Activated CD4-positive, alpha-beta memory T cell treated with anti-CD3 and anti-CD28 coated beads for 36 hours (primary cell): ENCODE measurements at places on chromosomes 6 and 20. TPM values are rescaled to one million over a fixed set of nuclear protein-coding genes. Genes with fewer than 3 reads are reported as not detected.

MOG gene
- not detected for total RNA-seq

AKAP7 gene
- total RNA-seq, result 4.3 TPM

DNA sequence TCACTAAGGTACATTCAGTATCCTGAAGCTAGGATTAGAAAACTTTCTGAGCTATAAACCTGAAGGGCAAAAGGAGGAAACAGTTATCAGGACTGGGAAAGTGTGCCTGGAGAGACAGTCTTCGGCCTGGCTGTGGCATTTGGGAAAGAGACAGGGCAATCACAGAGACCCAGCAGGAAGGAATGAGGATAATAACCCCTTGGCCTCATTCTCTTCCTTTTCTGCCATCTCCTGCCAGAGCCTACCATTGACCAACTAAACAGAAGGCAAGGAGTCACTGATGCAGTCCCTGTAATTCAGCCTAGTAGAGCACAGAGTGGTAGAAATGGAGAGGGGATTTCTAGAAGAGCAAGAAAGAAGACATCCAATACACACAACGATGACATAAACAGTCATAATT lies 359.4 kb downstream of the HDGFL1 start:
- no peak for DNase-seq

- DNase-seq, result no peak
Observed at GRCh38 chr20:32845786-32846185, 12.9 kb upstream of the EFCAB8 start.

DNA sequence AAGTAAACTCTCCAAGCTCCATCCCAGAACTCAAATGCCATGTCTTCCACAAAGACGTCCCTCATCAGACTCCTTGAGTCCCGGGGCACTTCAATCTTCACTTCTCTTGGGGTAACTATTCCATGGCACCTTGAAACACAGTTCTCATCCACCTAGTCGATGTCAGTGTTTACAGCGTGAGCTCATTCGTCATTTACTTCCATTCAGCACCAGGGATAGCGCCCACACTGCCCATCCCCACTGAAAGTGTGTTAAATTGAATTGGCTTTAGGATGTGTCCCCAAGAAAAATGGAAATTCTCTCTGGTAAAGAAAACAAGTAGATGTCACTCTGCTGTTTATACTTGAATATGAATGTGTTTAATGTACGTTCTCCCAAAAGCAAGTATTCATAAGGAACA lies 31.3 kb downstream of the KCNK15 start:
- peak; percentile 21 for DNase-seq

DNA sequence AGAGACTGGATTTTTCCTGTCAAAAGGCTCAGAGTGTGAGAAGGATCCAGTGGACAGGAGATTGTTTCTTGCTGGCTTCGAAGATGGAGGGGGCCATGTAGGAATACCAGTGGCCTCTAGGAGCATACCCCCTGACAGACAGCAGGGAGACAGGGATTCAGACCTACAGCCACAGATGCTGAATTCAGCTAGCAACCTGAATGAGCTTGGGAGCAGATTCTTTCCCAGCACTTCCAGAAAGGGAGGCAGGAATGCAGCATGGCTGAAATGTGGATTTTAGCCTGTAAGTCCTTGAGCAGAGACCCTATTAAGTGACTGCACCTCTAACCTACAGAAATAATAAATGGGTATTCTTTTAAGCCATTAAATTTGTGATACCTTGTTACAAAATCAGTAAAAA lies 44.6 kb downstream of the STXBP5 start:
- no peak for DNase-seq

GRCh38 chr6:105331927-105332326 lies 71.0 kb downstream of the PREP start:
- DNase-seq, result no peak

- no peak for DNase-seq
Observed at GRCh38 chr6:169568314-169569087, 133.3 kb downstream of the WDR27 start.

DNA sequence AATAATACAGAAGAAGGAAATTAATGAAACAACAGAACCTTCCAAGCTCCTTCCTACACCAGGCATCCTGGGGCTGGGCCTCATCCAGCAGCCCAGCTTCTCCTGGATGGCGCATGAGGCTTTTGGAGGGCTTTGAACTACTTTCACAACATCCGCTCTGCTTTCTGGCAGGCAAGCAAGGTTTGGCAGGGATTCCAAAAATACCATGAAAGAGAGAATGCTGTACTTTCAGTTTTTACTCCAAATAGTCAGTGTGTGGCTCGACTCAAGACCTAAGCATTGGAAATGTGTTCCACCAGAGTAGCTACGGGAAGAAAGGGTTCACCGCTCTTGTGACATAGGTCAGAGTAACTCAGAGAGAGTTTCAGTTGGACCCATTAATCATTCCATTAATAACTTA lies 125.4 kb downstream of the OPRM1 start:
- DNase-seq, result no peak

DNA sequence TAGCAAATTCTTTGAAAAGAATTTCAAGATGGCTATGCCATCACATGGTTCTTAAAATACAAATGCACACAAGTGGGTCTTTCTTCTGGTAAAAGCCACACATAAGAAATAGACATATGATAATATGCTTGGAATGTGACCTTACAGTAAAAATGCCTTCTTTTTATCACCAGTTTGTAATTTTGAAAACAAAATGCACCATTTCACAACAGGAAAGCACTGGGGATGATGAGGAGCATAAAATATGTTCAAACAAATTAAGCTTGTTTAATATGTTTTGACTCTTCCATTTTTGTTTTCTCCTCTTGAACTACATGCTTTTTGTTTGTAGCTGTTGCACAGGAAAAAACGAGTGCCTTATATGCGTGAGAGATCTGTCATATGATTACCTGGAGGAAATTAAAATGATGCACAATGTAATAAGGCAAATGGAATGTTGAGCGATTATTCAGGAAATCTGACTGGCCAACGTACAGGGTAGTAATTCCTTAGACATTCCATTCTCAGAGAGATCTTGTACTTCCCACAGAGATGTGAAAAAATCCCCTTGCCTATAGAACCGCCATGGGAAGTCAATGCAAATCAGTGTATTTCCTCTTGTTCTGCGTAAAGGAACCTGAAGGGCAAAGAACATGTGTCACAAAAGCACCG lies 911.6 kb downstream of the TFAP2A start:
- DNase-seq, result no peak

UST gene
- total RNA-seq, result 3.7 TPM

DNA sequence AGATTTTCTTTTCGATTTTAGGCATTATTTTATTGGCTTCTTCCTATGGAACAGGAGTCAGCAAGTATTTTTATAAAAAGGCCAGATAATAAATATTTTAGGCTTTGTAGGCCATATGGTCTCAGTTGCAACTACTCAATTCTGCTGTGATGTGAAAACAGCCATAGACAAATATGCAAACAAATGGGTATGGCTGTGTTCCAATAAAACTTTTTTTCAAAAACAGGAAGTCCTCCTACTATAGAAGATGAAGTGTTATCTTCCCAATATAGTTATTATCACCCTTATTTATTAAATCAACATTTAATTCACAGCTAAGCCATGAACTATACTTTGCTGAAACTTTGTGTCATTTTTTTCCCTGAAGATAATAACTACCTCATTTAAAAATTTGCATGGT lies 57.2 kb downstream of the CHD6 start:
- no peak for DNase-seq

FABP7 gene
- not detected for total RNA-seq

- DNase-seq, result no peak
Observed at GRCh38 chr6:75907444-75907843, 158.4 kb downstream of the MYO6 start.

DNA sequence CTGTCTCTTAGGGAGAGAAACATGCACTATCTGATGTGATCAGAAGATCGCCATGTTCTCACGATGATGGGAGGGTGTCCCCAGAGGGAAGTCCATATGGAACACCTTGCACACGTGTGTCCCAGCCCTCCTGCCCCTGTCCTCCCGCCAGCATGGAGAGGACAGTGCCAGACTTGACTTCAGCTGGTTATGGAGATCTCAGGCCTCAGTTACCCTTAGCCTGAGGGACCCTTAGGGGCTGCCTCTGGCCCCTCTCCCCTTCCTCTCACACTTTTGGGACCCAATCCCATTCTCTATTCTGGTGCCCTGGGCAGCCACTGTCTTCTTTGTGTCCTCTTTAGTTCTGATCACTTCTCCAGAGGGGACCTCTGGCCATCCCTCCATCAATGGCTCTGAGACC lies 1.6 kb downstream of the TREML4 start:
- no peak for DNase-seq

- DNase-seq, result peak; percentile 25
Observed at GRCh38 chr20:53247468-53248103, 275.4 kb downstream of the TSHZ2 start.

- no peak for DNase-seq
Observed at GRCh38 chr6:118197539-118197938, 290.5 kb downstream of the SLC35F1 start.

DNA sequence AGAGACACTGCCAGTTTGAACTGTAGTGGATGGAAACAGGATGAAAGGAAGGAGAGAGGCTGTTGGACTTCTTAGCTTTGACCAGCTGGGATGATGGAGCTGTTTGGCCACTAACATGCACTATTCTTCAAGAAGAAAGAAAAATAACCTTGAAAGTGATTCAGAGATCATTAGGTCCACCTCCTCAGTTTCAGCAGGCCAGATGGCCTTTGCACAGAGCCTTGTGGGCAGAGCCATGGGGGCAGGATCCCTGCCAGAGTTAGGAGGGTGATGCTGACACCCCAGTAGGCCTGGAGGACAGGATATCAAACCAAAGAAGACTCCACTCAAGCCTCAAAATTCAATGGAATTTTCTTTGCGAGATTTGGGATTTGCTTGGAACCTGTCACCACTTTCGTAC lies 74.5 kb upstream of the TMEM181 start:
- no peak for DNase-seq

MROH8 gene
- total RNA-seq, result 2.0 TPM

OR2J3 gene
- not detected for total RNA-seq

DNA sequence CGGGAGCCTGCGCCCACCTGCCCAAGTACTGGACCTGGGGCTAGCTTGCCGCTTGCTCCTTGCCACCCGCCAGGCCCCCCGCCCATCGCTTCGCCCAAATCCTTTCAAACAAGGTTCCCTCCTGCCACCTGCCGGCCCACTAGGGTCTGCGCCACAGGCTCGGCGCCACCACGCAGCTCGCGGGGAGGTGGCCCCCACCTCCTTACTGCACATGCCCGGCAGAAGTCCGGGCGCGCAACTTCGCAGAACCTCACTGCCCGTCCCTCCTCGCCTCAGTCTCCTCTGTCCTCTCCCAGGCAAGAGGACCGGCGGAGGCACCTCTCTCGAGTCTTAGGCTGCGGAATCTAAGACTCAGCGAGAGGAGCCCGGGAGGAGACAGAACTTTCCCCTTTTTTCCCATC lies 11.2 kb downstream of the GNAS-AS1 start:
- DNase-seq, result peak; percentile 65

FAM209B gene
- total RNA-seq, result 0.93 TPM

OPRM1 gene
- not detected for total RNA-seq

L3MBTL3 gene
- total RNA-seq, result 5.2 TPM

GRCh38 chr6:158416883-158417759 lies 104.9 kb downstream of the TULP4 start:
- no peak for DNase-seq

GRCh38 chr6:659716-660581 lies 3.0 kb upstream of the HUS1B start:
- DNase-seq, result no peak

DNA sequence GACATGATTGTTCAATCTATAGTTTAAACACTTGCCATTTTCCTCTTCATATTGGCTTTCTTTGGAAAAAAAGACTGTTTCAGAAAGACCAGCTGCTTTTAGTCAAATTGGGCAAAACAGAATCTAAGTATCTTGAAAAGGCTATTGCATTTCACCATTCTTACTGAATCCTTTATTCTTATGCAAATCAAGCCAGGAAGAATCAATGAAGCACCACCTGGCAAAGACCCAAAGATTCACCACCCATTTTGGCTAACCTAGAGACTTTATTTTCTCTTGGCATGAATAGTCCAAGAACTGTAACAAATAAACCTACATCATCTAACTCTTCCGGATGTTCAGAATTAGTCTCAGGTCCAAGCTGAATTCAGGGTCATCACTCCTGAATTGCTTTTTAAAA lies 71.3 kb upstream of the EYA4 start:
- DNase-seq, result no peak

GRCh38 chr6:107108201-107108890 lies 7.0 kb downstream of the BEND3 start:
- DNase-seq, result no peak

DYNLT2 gene
- total RNA-seq, result 2.1 TPM

DNA sequence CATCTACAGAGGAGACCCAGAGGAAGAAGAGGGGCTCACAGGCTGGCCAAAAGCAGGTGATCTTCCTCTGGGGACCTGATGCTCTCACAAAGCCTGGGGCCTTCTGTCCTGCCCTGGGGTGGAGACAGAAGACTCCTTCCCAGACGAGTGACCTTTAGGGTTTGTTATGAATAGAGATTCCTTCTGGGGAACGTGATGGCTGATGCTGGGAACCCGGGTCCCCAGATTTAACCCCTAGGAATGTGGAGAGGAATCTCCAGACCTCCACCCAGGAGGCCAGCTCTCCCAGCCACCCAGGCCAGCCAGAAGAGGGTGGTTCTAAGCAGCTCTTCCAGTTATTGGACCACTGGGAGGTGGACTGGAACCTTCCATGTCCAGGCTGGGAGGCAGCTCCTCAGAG lies 16.8 kb upstream of the CCN5 start:
- no peak for DNase-seq

DNA sequence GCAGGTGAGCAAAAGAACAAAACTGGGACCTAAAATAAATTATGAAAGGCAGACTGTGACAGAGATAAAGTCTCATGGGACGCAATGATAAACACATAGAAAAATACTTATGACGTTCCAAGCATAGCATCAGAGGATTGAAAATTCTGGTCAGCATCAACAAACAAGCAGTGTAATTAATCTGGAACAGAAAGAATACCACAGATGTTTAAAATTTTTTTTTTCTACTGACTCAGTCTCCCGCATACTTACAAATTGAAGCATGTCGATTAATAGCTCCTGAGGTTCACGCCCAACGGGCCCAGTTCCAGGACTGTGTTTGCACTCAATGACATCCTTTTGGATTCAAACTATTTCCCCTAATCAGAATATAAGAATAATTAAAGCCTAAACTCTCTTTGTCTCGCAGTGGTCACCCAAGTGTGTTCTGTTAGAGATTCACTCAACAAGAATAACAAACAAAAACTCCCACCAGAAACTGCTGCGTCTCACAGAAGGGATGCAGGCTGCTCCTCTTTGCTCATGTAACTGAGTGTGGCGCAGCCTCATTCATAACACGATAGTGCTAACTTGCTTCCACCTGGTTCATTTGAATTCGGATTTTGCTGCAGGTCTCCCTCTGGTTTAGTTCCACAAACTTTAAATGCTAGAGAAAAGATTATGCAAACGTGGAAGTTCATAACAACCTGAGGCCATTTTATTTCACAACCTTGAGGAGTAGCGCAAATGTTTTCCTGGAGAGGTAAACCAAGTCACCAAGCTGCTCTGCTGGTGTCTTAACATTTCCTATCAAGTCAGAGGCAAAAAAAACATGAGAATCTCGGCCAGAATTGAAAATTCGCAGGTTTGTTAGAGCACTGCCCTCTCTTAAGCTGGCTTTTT lies 69.0 kb upstream of the CITED2 start:
- DNase-seq, result no peak

- no peak for DNase-seq
Observed at GRCh38 chr20:22974354-22974753, 60.8 kb upstream of the SSTR4 start.

- no peak for DNase-seq
Observed at GRCh38 chr6:88855541-88856147, 107.8 kb downstream of the RNGTT start.
